ENCODE measurements at places on chromosomes 7 and 10.

GRCh38 chr7:102837802-102838201, 75.0 kb upstream of the LRRC17 start:
- no peak for DNase-seq

- DNase-seq, result no peak
Measured at GRCh38 chr7:90345595-90346335, 751 bp upstream of the GTPBP10 start.

DNA sequence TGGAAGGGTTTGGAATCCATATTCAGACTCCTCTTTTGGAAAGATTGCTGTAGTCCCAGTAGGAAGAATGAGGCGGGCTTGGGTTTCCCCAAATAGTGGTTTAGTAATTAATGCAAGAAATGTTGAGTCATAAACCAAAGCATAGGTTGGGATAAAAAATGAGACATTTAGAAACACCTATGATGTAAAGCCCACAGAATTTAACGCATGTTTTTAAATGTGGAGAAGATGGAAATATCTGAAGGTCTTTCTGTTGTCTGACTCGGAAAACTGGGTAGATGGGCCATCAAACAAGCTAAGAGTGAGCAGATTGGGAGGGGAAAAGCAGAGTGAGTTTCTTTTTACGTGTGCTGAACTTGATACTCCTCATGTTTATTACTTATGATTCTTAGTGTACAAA, 62.2 kb downstream of the LANCL2 start:
- no peak for DNase-seq

DNA sequence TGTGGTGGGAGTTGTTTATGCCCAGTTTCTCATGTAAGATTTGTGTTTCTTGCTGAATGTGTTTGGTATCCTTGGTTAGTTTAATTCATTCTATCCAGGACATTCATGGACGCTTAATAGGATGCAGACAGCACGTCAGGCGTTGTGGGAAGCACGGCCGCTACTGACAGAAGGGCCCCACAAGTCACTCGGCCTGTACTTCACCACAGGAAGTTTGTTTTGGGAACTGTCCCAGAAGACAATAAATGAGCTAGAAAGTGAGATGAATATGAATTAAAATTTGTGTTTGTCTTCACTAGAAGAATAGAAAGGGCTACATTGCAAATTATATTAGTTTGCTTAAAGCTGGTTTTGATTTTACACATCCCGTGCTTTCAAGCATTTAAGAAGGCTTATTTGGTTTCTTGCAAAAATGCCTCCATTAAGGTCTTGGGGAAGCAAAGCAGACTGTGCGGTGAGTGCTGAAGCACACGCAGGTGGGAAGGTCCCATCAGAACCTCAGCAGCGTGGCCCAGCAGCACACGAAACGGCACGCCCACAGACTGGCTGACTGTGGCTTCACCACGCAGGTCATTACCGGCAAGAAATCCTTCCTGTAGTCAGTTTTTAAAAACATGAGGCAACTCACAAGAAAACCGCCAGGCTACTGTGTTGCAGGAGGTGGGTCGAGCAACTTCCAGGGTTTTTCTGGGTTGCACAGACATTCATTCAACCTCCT, 74.1 kb downstream of the VIPR2 start:
- DNase-seq, result peak; percentile 2

DNA sequence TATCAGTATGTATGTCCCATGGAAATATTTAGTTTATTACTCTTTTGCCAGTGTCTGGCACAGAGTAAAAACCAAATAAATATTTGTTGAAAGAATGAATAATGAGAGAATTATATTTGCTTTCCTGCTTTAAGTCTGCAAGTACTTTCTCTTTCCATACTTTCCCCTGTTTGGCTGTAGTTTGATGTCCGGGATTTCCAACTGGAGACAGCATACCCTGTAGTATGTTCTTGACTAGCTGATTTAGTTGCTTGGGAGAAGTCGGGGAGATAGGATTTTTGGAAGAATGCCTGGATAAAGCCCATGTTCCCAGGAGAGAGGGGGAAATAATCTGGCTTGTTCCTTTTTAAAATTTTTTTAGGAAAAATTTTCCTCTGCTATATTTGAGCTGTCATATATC, 516.1 kb downstream of the CCSER2 start:
- no peak for DNase-seq

- DNase-seq, result no peak
Measured at GRCh38 chr7:147509035-147509501, 1081.5 kb upstream of the C7orf33 start.

GRCh38 chr10:131872011-131872826, 28.6 kb upstream of the PPP2R2D start:
- no peak for DNase-seq

GRCh38 chr7:129739427-129739826, 127.9 kb downstream of the NRF1 start:
- DNase-seq, result no peak

GRCh38 chr7:47914717-47915615, 33.3 kb downstream of the PKD1L1 start:
- DNase-seq, result no peak

DNA sequence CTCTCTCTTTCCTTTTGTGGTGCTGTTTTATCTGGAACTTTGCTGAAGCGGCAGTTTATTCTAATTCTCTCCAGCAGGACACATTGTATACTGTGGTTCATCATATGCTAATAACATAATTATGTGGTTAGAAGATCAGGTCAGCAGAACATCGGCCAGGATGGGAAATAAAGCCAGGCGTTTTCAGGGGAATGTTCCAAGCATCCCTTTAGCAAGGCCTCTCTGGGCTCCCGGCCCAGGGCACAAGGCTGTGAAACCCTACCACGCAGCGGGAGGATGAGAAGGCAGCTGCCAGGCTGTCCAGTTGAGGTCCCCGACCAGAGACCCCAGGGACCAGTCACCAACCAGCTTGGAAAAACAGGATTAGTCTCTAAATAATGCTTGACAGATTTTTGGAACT, 112.2 kb upstream of the GALNT17 start:
- DNase-seq, result no peak

DNA sequence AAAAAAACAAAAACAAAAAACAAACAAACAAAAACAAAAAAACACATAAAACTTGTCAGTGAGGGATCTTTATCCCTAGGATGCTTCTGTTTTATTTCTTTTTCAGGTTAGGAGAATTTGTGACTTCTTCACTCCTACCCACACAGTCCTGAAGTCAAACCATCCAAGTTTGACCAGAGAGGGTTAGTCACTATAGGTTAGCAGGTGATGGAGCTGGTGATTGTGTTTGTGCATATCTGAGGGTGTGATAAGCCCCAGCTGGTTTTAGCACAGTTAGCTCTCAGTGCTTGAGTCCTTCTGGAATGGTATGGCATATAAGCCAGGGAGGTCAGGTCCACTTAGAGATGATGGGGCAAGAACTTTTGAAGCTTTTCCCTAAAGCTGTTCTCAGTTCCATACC, 11.8 kb upstream of the IKZF1 start:
- DNase-seq, result no peak

DNA sequence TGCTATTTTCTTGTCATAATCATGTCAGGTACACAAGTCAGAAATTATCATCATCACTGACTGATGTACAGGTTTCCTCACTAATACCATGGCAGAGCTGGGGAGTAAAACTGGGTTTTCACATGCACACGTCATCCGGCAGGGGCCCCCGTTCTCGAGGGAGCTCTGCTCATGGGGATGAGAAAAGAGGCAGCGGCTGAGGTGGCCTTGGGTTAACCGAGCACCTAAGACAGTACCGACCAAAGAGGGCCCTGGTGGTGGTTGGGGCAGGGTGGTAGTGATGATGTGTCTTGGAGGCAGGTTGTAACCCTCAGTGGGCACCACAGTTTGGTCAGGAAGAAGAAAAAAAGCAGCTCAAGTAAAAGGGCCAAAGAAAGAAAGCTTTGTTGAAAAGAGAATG, 12.1 kb upstream of the TRPV6 start:
- no peak for DNase-seq

DNA sequence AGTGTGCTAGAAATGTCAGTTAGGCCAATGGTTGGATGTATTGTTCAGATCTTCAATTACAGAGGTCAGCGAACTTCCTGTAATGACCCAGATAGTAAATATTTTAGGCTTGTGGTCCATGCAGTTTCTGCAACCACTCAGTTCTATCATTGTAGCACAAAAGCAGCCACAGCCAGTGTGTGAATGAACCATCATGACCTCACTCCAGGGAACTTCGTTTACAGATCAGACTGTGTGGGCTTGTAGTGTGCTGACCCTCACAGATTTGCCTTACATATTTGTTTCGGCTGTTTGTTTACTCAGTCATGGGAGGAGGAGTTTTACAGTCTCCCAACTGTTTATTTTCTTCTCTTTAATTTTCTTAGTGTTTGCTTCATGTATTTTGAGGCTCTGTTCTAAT, 55.4 kb downstream of the LANCL2 start:
- DNase-seq, result no peak

DNA sequence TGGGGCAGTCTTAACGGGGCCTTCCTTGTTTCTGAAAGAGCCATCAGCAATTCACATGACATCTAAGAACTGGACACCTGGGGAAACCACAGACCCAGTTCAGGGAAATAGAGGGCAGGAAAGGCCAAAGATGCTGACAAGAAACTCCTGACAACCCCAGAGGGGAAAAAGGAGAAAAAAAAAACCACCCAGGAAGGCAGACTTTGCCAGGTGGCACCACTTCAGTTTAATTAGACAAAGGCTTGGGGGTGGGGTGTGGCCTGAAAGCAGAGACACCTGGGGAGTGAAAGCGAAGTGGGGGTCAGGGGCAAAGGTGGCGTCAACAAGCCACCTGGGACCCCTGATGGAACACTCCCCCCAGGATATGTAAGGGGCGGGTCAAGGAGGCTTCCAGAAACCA, 53.6 kb downstream of the RAB11FIP2 start:
- DNase-seq, result no peak

- DNase-seq, result no peak
Measured at GRCh38 chr7:70736715-70737460, 395.1 kb upstream of the GALNT17 start.

DNA sequence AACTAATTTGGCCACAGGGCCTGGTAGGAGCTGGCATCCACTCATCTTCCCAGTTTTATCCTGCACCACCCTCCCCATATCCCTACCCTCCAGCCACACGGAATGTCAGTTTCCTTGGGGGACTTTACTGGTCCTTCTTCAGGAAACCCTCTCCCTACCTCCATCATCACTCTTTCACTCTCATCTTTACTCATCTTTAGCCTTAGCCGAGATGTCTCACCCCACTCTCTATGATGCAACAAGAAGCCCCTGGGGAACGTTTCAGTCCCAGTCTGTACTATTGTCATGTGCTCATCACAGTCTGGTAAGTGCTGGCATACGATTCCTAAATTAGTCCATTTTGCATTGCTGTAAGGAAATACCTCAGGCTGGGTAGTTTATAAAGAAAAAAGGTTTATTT, 34.9 kb upstream of the TMEM248 start:
- no peak for DNase-seq

GRCh38 chr10:77866598-77866997, 60.0 kb downstream of the DLG5 start:
- DNase-seq, result no peak

- no peak for DNase-seq
Measured at GRCh38 chr10:119783665-119784027, 57.8 kb downstream of the INPP5F start.

DNA sequence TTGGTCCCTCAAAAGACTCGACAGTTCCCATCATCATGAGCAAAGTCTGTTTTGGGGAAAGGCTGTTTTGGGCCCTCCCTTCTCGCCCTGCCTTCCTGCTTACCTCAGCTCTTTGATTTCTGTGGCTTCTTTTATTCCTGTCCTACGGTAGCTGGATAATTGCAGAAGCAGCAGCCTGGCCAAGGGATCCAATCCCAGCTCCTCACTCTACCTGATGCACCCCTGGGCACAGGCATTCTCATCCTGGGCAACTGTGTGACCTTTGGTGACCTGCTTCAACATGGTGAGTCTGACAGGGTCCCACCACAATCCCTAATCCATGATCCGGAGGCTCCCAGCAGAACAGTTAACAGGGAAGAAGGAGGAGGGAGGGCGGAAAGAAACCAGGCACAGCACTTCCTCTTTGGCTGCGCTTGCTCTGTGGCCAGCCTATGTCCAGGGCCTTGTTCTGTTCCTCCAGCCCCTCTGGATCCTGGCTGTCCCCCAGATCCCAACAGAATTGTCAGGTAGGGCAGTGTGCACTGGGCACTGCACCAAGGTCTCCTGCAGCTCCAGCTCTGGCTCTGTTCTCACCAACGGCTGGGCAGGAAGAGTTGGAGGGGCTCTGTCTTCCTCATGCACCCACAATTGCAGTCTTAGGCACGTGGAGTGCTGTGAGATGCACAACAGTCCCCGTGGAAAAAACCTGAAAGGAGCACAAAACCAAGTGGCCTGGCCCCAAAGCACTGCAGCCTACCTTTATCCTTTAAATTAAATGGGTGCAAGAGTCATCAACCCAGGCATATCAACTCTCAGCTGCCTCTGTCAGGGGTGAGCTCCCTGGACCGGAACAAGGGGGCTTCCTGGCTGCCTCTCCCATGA, 144.4 kb downstream of the PTPN20 start:
- DNase-seq, result no peak

GRCh38 chr10:91190388-91190870, 30.0 kb upstream of the PCGF5 start:
- DNase-seq, result no peak

DNA sequence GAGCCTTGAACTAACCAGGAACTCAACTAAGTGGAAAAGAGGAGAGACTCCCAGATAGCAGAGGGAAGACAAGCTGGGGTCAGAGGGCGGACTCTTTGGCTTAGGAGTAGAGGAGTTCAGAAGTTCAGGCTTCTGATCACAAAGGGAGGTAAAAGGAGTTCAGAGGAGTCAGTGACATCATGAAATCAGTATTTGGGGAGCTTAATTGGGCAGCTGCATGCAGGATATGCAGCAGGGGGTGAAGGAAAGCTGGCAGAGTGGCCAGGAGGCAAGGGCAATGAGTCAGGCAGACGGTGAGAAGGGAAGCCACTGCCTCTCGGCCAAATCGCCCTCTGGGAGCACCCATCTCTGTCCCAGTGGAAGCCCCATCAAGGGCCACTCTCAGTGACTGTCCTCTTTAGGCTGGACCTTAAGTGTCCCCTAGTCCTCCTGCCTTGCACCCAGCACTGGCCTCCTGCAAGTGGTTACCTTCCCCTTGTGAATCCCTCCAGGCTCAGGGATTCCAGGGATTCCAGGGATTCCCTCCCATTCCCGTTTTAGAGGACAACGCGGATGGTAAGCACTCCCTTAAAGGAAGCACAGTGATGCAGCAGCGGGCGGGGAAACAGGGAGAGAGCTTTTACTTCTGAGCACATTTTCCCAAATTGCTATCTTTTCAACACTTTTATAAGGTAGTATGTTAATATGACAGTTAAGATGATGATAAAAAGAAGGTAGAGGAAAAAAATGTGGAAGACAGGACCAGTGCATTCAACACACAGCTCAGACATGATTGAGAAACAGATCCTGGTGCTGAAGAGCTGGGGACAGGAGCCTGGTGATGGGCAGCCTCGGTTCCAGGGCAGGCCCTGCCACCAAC, 72.6 kb downstream of the KCNMA1 start:
- DNase-seq, result no peak

- no peak for DNase-seq
Measured at GRCh38 chr10:112059220-112059619, 124.3 kb downstream of the GPAM start.

DNA sequence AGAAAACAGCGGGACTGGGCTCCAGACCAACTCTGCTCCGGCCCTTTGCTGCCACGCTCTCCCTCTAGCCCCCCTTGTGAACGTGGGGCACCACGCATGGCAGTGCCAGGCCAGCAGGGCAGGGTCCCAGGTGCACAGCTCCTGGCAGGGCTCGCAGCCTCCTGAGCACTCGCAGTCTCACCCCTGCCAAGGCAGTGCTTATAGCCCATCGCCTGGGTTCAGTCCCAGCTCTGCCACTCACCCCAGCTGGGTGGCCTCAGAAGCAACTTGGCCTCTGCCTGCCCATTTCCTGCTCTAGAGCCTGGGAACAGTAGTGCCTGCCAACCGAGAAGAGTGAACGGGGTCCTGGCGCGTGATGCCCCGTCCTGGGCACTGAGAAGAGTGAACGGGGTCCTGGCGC, 36.3 kb downstream of the CFAP46 start:
- DNase-seq, result no peak
